ENCODE measurements at places on chromosomes 1 and 21. TPM values are rescaled to one million over a fixed set of nuclear protein-coding genes. Genes with fewer than 3 reads are reported as not detected.

- DNase-seq = no peak
- H3K27ac ChIP-seq = no peak overlapping the region
- H3K4me1 ChIP-seq = no peaks in the 10 kb centered on the region
- no peaks in the 10 kb centered on the region for H3K36me3 ChIP-seq
- H3K27me3 ChIP-seq = no peaks in the 10 kb centered on the region
- no peak overlapping the region for H3K4me3 ChIP-seq
These were observed 808 bp downstream of the C1orf116 start for GRCh38 chr1:207031632-207032264.

- H3K27ac ChIP-seq = no peak overlapping the region
- peaks cover 7% of the 10 kb centered on the region for H3K36me3 ChIP-seq
- H3K4me1 ChIP-seq = peaks cover 13% of the 10 kb centered on the region
- no peak for DNase-seq
- peaks cover 53% of the 10 kb centered on the region for H3K27me3 ChIP-seq
These were observed 2.3 kb upstream of the ACTA1 start for GRCh38 chr1:229436201-229436600.

DNA sequence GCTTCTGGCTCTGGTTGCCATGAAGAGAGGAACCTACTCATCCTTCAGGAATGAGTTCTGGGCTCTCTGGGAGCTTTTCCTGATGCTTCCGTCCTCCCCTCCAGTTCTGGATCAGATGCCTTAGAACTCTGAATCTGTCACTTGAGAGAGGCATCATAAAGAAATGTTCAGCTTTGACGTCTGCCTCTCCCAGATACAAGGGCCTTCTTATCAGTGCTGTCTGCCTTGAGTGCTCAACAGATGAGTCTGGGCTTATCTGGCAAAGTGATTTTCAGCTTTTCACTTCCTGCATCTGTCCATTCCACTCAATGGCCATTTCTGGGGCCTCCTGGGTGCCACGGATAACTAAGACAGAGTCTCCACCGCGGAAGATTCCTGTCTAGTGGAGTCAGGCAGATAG, 12.3 kb upstream of the OTUD3 start:
- no peak overlapping the region for H3K27ac ChIP-seq
- DNase-seq = no peak
- no peaks in the 10 kb centered on the region for H3K27me3 ChIP-seq
- no peaks in the 10 kb centered on the region for H3K36me3 ChIP-seq

DNA sequence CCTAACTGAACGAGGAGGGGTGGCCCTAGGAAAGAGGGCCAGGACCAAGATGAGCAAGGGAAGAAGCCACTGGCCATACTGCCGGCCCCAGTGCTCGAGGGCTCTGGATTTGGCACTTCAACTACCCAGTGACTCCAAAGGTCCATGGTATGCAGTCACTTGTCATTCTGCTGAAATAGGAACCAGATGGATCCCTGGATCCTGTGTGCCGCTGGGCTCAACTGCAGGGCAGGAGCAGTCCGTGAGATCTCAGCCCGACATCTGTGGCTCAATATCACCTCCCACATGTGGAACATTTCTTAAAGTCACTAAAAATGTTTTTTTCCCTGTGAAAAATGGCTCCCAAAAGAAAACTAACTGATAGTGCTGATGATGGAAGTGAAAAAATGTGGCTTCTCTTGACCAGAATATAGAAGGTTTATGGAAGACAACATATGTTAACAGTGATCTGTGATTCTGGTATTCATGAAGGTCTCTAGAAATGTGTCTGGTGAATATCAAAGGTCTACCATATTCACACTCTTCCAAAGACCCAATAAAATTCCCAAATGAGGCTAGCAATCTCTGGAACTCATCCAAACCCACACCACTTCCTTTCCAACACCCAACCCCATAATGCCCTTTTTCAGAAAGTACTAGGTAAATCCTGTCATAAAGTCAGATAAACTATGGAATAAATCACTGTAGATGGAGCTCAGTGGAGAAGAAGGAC, 24.1 kb downstream of the PAFAH2 start:
- H3K4me1 ChIP-seq = no peaks in the 10 kb centered on the region
- no peak for DNase-seq
- H3K27ac ChIP-seq = no peak overlapping the region

DNA sequence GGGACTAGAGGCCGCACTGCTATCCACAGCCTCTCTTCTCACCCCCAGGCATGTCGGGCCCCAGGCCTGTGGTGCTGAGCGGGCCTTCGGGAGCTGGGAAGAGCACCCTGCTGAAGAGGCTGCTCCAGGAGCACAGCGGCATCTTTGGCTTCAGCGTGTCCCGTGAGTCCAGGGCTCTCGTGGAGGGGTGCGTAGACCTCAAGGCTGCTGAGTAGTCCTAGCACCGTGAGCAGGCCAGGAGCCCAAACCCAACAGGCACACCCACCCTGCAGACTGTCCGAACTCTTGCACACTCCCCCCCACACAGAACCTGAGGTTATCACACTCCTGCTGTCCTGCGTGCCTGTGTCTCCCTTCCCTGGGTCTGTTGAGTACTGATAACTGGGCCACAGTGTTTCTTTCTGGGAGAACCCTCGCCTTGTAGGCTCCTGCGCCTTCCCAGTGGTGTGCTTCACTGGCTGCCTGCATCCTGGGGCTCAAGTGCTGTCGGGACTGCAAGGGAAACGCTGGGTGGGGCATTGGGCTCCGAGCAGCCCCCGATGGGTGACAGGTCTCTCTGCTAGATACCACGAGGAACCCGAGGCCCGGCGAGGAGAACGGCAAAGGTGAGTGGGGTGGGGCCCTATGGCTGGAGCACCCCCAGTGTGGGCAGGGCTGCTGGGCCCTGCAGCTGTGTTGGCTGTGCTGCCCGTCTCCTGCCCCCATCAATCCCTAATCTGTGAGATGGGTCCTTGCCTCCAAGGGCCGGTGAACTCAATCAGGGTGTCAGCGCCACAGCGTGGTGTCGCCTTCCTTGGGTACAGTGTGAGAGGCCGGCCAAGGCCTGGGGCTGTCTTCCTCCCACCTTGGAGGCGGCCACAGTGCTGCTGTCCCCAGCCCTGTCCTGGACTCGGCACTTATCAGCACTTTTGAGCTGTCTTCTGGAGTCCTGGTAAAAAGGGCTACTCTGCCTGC, 4.0 kb upstream of the GJC2 start:
- peaks cover 42% of the 10 kb centered on the region for H3K36me3 ChIP-seq
- no peak overlapping the region for H3K27ac ChIP-seq
- H3K4me3 ChIP-seq = no peak overlapping the region
- H3K27me3 ChIP-seq = no peaks in the 10 kb centered on the region

- H3K27me3 ChIP-seq = no peaks in the 10 kb centered on the region
- DNase-seq = no peak
- H3K27ac ChIP-seq = no peak overlapping the region
- no peak overlapping the region for H3K4me3 ChIP-seq
- H3K36me3 ChIP-seq = no peaks in the 10 kb centered on the region
These were observed 67.1 kb upstream of the PTGFRN start for GRCh38 chr1:116842654-116843053.

DNA sequence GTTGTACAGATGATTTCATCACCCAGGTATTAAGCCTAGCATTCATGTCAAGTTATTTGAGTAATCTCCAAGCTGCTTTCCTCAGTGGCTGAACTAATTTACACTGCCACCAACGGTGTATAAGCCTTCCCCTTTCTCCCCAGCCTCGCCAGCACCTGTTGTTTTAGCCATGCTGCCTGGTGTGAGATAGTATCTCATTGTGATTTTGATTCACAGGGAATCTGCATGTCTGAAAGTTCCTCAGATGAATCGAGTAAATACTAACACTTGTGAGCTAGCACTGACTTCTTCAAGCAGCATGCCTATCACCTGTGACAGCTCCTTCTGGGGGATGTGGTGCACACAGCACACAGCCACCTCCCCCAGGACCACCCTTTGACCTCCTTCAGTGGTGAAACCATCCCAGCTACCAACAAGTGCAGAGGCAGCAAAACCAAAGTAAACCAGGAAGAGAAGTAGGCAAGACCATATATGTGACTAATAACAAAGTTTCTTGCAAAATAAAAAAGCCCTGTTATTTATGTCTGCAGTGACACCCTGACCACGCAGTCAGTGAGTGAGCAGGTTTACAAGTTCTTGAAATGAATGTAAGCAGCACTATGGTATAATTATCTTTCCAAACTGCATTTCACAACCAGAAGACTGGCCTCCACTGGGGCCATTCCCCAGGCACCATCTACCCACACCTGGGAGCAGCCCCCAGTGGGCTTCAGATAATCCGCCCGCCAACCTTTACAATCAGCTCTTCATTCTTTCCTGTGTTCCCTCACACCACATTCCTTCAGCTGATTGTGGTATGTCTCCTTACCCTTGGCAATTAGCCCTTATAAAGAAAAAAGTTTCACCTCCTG, 173.8 kb downstream of the ETS2 start:
- H3K36me3 ChIP-seq = no peaks in the 10 kb centered on the region
- no peak overlapping the region for H3K27ac ChIP-seq
- no peaks in the 10 kb centered on the region for H3K27me3 ChIP-seq
- H3K4me1 ChIP-seq = peaks cover 7% of the 10 kb centered on the region

DNA sequence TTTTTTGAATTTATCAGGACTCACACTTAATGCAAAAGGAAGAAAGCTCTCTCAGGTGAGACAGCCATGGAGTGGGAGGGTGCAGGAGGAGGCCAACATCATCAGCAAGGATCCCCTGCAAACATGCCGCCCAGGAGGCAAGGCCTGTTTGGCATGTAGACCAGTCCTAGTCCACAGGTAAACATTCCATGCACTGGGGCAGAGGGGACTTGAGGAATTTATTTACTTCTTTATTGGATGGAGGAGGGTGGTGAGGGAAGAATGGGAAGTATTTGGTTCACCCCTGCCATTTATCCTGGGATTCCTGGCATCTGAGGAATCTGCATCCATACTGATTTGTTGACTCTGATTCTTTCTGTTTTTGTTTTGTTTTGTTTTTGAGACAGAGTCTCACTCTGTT, 1.5 kb upstream of the UQCRHL start:
- no peak overlapping the region for H3K27ac ChIP-seq
- DNase-seq = no peak
- H3K36me3 ChIP-seq = no peaks in the 10 kb centered on the region
- H3K4me3 ChIP-seq = no peak overlapping the region

DNA sequence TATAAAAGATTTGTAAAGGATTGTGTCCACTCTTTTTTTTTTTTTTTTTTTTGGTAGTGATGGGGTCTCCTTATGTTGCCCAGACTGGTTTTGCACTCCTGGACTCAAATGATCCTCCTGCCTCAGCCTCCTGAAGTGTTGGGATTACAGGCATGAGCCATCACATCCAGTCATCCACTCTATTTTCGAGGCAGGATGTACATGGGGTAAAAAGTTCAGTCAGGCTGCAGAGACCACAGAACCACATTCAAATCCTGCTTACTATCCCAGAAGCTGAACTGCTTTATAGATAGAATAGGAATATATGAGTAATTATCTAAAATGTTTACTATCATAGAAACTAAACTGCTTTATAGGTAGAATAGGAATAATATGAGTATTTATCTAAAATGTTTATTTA, 26.0 kb upstream of the KCNK2 start:
- no peaks in the 10 kb centered on the region for H3K36me3 ChIP-seq
- H3K27me3 ChIP-seq = no peaks in the 10 kb centered on the region
- no peaks in the 10 kb centered on the region for H3K4me1 ChIP-seq
- no peak overlapping the region for H3K4me3 ChIP-seq
- no peak overlapping the region for H3K27ac ChIP-seq

- H3K4me1 ChIP-seq = peaks cover 30% of the 10 kb centered on the region
- H3K27me3 ChIP-seq = no peaks in the 10 kb centered on the region
- H3K36me3 ChIP-seq = no peaks in the 10 kb centered on the region
- H3K4me3 ChIP-seq = no peak overlapping the region
These were observed 429 bp upstream of the DPH2 start for GRCh38 chr1:43969416-43969745.

- DNase-seq = peak; percentile 21
- no peaks in the 10 kb centered on the region for H3K4me1 ChIP-seq
- peaks cover 3% of the 10 kb centered on the region for H3K27me3 ChIP-seq
- no peak overlapping the region for H3K4me3 ChIP-seq
- H3K36me3 ChIP-seq = no peaks in the 10 kb centered on the region
These were observed 23.0 kb upstream of the DNAJC11 start for GRCh38 chr1:6724517-6725141.

DNA sequence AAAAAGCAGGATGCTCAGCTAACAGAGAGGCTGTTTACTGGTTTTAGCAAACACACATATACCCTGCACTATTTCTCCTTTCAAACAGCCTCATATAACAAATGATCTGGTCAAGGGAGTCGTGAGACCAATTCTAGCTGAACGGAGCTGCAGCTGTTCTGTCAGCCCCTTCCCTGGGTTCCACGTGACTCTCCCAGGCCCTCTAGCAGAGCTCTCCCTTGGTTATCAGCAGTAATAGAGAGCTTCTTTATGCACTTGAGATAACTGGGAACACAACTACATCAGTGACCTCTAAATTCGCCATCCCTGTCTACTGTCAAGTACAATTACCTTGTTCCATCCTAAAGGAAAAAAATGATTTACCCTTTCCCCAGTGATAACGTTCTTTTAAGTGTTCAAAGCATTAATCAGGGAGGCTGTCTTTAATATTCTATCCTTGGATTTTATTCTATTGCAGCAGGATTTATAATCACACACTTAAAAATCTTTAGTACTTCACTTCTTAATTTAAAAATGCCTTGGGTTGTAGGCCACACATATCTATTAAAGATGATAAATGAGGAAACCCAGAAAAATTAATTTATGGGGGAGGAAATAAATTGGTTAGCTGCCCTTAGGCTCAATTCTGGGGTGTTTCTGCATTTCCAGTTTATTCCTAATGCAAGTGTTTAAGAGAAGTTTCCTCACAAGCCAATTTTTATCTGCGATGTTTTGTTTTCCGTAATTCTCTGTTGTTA, 28.2 kb downstream of the PTGER3 start:
- no peaks in the 10 kb centered on the region for H3K36me3 ChIP-seq
- H3K27ac ChIP-seq = no peak overlapping the region
- H3K27me3 ChIP-seq = no peaks in the 10 kb centered on the region
- no peak for DNase-seq
- no peak overlapping the region for H3K4me3 ChIP-seq
- H3K4me1 ChIP-seq = no peaks in the 10 kb centered on the region

DUSP12 gene
- 31.7 TPM for total RNA-seq

PGLYRP3 gene
- not detected for total RNA-seq

ZSWIM5 gene
- 3.7 TPM for total RNA-seq

CFHR4 gene
- total RNA-seq = 0.40 TPM

EXOSC10 gene
- 65.7 TPM for total RNA-seq

KANK4 gene
- 0.69 TPM for total RNA-seq

CLSTN1 gene
- total RNA-seq = 62.5 TPM

GJA4 gene
- total RNA-seq = 7.6 TPM
